ENCODE measurements at places on chromosomes 12 and 14.

DNA sequence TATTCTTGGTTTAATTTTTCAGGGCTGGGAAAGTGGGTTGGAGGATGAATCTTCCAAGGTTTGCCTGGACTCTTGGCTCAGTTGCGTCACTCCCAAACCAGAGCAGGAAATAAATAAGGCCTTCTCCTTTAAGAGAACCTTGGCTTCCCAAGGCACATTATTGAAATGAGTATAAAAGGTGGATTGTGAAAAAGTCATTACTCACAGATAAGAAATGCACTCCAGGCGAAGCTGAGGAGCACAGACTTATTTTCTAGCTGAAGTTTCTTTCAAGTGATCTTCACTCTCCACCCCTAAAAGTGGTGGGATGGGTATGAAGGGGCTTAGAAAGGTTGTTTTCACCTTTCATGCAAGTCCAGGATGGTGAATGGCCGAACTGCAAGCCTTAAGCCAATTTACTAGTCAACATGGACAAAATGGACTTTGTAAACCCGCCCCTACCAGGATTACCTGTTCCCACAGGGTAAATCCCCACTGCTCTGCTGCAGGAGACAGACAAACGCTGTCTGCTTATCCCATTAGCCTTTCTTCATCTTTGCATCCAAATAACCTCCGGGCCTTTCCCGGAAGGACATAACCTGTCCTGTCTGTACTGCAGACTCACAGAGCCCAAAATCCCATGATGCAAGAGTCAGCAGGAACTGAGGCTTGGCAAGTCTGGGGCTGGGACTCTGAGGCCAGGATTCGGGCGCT is 207.6 kb downstream of the BCL11B start:
- no peak for DNase-seq

DNA sequence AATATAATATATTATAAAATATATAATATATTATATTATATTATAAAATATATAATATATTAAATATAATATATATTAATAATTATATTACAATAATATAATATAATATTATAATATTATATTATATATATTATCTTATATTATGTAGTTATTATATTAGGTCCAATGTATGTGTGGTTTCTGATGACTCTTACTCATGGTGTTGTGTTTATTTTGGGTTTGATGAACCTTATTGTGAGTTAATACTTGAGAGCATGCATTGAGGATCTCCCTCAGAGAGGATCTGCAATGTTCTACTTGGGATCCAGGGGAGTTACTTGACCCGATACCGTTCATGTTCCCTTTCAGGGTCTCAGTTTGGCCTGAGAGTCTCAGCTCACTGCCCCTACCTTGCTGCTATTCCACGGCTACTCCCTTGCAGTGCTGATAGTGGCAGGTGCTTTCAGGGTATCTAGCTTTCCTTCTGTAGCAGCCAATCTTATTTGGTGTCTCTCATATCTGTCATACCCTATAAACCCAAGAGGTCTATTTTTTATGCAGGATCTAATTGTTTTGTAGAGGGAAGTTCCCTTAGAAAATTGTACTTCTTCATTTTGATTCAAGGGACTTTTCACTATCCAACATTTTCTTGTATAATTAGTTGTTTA is 89.1 kb upstream of the ZDHHC17 start:
- no peak for DNase-seq

- no peak for DNase-seq
These were observed 746 bp downstream of the DNAI7 start for GRCh38 chr12:25194214-25194613.

GRCh38 chr12:132033627-132034026 is 83.9 kb downstream of the EP400 start:
- no peak for DNase-seq

DNA sequence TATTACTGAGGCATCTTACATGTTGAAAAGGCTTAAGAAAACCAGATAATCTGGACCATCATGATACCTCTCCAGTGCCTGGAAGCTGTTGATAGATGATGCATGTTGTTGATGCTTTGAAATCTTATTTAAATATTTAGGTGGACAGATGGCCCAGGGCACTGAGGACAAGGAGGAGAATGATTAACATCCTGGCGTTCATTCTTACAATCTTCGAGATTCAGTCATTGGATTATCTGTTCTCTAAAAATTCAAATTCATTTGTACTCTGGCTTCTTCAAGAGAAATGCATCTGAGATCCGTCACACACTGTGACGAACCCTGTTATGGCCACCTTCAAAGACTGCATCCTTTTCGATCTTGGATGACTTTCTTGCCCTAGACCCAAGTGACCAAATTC is 121.3 kb upstream of the IGF1 start:
- DNase-seq: no peak

DNA sequence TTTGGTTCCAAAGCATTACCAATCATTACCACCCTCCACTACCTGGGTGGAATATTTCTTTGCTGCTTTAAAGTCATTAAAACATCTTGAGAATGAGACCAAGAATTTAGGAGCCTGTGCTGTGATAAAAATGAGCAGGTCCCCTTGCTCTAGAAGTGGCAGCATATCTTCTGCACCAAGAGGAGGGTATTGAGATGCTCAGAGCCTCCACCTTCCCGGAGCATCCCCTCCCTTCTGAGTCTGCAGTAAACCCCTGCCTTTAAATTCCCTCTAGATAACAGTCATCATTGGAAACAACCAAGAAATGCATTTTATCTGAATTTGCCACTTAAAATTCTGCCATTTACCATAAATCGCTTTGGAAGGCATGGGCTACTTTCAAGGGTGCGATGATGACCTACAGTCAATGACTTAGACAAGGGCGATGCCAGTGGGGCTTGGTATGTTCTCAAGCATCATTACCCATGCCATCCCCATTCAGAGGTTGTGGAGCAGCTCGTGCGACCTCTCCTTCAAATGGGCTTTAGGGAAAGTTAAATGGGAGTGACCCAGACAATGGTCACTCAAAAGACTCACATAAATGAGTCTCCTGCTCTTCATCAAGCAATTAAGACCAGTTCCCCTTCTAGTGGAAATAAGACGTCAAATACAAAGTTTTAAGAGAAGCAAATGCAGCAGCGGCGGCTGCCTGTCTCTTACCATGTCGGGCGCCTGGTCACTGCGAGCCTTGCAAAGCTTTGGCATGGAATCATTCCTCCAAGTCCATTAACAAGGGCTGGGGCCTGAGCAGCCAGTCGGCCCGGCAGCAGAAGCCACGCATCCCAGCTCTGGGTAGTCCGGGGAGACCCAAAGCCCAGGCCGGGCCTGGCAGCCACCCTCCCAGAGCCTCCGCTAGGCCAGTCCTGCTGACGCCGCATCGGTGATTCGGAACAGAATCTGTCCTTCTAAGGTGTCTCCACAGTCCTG is 334.5 kb downstream of the TMEM121 start:
- no peak for DNase-seq

GRCh38 chr12:124869059-124869665 is 5.5 kb upstream of the SCARB1 start:
- DNase-seq: no peak

- DNase-seq: no peak
These were observed at the start of gene GRIP1 for GRCh38 chr12:66678338-66679275. TSS of gene GRIP1 (minus strand) at chr12:66679076. CDS start at chr12:66678904, 172 bp downstream.

GRCh38 chr14:97618917-97619690 is 821.9 kb downstream of the VRK1 start:
- no peak for DNase-seq

DNA sequence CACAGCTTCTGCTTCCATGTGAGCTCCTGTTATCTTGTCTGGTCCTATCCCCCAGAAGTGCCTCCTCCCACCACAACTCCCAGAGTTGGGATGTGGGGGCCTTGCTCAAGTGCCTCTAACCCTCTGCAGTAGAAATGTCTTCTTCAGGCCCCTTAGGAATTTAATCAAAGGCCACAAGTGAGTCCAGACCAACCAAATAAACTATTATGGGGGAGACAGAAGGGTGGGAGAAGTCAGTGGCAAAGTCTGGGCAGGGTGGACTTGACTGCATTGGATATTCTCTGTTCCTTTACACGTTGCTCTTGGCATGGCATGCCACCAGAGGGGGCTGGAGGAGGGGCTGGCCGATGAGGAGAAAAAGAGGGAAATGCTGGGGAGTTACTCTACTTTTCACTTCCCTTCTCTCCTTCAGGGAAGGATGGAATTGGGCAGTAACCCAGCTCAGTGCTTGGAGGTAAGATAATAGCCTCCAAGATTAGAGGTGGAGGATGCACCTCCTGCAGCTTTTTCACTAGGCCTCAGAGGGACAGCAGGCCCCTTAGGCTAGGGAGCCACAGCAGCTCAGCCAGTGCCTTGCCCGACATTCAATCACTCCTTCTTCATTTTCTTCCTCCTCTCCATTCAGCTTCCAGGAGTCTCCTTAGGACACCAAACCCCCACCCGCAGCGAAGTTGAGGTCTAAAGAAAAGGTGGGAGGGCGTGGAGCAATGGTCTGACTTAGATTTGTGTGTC is 1.2 kb upstream of the AP1G2 start:
- DNase-seq: no peak

DNA sequence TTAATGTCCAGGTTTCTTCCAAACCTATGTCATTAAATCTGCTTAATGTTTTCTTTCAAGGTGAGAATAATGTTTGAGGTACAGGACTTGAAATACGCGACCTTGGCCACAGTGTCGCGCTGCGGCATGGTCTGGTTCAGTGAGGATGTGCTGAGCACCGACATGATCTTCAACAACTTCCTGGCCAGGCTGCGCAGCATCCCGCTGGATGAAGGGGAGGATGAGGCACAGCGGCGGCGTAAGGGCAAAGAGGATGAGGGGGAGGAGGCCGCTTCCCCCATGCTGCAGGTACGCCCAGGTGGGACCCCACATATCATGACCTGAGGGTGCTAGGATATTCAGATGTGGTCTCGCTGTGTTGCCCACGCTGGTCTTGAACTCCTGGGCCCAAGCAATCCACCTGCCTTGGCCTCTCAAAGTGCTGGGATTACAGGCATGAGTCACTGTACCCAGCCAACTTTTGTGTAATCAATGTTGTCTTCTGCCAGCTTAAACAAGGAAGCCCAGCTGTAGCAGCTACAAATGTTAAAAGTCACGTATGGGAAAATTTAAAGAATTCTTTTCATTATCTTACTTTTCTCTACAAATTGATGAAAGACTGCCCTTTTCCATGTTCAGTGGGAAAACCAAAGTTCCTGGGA is 50.8 kb downstream of the DYNC1H1 start:
- no peak for DNase-seq

DNA sequence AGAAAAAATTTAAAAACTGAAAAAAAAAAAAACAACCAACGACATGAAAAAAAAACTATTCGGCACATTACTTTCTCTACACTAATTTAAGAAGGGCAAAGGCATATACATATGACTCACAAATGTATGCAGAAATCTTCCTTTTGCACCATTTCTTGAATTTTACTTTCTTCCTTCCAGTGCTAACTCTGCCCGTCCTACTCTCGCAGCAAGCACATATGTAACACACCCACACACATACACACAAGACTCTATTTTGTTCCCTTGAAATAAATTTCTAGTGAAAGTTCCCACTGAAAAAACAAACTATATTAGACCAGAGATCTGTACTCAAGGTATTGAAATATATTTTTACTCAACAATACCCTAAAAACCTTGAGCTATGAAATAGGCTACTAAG is 14.6 kb downstream of the BTG1 start:
- DNase-seq: no peak
